ENCODE measurements at places on chromosomes 7 and 10.

DNA sequence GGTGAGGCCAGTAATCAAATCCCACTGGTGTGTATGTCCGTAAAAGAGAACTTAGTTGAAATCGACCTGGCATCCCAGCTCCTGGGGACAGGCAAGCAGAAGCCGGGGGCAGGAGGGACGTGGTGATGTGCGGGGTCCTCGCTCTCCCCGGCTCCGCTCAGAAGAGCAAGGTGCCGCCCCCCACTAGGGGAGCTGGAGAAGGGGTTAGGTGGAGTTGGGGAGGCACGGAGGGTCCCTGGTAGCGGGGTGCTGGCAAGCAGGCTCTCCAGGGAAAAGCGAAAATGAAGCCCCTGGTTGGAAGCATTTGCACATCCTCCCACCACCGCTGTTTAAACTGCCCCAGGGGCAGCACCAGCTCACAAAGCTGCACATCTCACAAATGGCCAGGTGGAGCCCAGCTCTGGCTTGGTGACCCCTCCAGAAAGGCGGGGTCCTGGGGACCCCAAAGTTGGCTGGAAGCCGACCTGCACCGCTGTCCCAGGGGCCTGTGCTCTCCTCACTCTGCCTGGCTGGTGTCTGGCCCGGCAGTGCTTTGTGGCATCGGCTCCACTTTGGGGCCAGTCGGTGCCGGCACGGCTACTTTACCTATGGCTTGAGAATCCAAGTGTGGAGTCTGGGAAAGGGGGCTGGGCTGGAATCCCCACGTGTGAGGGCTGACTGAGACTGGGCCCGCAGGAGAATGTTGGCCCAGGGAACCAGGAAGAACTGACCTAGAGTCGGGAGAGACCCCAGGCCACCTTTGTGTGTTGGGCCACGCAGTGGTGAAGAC lies 2.9 kb upstream of the CFAP46 start:
- DNase-seq, result no peak

- peak; percentile 78 for DNase-seq
Measured at GRCh38 chr10:121927318-121927840, 452 bp downstream of the ATE1 start.

DNA sequence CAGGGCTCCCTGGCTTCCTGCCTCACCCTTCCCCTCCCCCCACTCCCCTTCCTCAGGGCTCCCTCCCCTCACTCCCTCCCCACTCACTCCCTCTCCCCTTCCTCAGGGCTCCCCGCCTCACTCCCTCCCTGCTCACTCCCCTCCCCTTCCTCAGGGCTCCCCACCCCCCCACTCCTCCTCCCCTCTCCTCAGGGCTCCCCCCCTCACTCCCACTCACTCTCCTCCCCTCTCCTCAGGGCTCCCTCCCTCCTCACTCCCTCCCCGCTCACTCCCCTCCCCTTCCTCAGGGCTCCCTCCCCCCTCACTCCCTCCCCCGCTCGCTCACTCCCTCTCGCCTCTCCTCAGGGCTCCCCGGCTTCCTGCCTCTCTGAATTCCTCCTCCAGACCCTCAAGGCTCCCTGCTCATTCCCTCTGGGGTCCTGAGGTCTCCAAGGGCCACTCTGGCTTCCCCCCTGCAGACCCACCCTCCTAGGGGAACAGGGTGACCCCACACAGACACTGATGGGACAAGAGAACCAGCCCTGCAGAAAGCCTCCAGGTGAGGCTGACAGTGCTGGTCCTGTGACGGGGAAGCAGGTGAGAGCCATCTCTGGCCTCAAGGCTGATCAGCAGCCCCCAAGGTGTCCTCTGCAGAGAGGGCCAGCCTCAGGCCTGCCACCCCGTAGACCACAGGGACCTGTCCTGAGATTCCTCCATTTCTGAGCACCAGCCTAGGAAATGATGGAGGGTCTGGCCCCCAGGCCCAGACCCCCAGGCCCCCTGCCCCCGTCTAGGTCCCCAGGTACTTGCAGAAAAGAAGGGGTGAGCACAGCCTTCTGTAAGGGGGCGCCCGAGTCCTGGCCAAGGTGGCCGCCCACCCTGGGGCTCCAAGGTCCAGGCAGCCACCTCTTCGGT lies 47.2 kb downstream of the PWWP2B start:
- no peak for DNase-seq

GRCh38 chr10:79070606-79071395 lies 2.0 kb downstream of the ZMIZ1 start:
- DNase-seq, result peak; percentile 97

DNA sequence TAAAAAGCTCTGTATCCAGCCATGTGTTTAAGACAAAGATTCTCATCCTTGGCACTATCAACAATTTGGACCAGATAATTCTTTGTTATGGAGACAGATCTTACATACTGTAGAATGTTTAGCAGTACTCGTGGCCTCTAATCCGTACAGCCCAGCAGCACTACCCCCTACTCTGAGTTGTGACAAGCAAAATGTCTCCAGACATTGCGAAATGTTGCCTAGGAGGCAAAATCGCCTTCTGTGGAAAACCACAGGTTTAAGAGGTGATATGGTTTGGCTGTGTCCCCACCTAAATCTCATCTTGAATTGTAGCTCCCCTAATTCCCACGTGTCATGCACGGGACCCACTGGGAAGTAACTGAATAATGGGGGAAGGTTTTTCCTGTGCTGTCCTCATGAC lies 186.7 kb downstream of the CHCHD3 start:
- DNase-seq, result no peak

DNA sequence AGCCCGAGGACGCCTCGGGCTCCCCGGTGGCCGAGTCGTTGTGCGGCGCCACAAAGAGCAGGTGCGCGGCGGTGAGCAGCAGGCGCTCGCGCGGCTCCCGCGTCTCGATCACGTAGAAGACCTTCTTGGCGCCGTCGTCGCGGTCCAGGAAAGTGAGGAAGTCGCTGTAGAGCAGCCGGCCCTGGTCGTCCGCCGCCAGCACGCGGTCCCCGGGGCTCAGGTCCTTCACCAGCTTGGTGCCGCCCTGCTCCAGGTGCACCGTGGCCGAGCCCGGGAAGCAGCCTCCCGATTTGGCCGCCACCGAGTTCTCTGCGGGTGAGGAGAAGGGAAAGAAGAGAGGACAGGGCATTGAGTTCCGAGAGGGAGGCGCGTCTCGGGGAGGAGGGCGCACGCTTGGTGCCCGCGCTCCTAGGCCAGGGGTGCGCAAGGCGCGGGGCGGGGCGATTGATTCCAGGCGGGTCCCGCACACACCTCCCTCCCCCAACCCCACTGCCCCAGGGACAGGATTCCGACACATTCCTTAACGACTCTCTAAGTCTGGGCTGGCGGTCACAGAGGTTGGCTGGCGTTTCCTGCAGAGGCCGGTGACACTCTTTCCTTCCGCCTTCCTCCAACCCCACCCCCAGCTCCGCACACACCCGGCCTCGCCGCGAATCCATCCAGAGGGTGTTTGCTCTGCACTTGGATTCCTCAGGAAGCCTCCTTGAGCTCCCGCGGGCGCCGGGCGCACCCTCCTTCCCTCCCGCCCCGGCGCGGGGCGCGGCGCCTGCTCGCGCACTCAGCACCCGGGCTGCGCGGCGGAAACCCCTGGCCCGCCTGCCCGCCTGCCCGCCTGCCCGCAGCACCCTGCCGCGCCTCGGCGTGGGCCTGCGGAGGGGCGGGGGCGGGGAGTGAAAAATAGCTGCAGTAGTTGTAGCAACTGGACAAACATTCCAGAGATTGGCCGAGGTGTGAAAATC lies 8.6 kb downstream of the SHH start:
- DNase-seq, result no peak

DNA sequence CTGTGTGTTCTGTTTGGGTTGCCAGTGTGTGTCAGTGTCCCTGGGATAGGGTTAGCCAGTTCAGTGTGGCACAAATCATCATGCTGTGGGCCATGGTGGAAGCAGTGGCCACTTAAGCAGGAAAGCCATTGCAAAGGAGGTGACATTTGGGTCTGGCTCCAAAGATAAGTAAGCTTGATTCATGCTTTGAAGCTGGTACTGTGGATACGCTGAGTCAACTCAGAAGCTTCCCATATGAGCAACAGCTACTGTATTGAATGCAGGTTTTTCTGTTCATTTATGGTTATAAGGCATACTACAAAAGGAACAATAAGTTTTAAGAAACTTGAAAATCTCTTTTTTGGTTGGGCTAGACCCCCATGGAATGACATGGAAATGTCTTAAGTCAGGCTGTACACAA lies 143.1 kb downstream of the BMPER start:
- DNase-seq, result no peak

- DNase-seq, result peak; percentile 13
Measured at GRCh38 chr7:133753513-133753912, 373.6 kb upstream of the LRGUK start.

DNA sequence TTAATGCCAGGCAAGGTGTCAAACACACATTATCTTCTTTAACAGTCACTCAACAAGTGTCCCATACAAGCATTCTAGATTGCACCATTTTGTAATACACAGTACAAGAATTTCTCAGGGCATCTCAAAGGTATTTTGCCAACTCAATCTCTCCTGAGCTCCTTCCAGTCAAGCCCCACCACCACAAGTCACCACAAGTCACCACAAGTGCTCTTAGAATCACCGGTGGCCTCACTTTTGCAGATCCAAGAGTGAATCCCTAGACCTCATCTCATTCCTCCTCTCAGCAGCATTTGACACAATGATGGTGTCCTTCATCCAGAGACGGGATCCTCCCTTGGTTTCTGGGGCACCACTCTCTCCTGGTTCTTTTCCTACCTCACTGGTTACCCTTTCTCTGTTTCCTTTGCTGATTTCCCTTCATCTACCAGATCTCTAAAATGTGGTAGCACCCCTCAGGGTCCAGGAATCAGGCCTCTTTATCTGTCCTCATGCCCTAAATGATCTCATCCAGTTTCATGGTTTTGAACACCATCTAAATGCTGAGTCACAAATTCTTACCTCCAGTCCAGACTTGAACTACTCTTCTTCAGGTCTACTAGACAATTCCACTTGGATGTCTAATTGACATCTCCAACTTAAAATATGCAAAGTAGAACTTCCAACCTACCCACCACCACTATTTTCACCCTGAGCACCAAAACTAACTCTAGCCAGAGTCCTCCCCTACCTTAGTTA lies 26.9 kb downstream of the VPS41 start:
- DNase-seq, result no peak

DNA sequence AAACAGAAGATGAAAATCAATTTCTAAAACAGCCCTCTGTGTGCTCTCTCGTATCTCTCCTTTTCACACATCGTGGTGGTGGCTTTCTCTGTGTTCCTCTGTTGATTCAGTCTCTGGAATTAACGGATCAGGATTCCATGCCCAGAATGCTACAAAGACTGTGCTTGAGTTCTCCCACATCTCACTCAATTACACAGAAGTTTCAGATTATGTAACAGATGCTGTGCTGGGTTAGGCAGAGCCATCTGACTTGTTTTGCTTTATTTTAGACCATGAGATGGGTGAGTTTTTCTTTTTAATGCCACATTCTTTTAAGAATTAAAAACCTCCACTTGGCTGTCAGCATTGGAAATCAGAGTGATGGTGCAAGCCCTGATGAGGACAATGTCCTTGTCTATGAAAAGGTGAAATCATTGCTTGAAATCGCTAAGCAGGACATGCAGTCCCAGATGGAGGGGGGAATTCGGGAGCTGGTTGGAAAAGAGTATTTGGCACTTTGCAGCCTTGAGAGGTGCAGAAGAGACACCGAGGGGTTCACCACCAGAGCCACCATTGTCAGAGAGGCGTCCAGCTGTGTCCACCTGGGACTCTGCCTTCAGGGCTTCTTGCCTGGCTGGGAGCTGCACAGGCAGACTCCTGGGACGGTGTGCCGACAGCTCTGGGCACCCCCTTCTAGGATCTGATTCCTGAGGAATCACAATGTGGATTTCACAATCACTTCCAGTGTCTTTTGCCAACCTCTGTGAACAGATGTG lies 80.4 kb downstream of the EGFR start:
- no peak for DNase-seq

DNA sequence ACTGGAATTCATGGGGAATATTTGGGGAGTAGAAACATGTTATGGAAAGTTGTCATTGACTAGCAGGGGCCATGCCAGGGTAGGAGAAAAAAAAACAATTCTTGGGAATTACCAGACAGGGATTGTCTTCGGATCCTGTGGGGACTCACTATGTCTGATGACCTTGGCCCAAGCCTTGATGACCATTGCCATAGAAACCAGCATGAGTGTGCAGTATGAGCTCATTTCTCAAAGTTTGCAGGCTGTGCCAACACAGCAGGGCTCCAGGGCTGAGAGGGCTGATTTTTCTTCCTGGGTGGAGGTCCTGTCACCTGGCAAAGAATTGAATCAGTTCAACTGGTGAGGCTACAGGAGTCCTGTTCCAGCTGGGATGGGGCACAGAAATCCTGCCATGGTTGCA lies 198.3 kb downstream of the ADRA2A start:
- no peak for DNase-seq

DNA sequence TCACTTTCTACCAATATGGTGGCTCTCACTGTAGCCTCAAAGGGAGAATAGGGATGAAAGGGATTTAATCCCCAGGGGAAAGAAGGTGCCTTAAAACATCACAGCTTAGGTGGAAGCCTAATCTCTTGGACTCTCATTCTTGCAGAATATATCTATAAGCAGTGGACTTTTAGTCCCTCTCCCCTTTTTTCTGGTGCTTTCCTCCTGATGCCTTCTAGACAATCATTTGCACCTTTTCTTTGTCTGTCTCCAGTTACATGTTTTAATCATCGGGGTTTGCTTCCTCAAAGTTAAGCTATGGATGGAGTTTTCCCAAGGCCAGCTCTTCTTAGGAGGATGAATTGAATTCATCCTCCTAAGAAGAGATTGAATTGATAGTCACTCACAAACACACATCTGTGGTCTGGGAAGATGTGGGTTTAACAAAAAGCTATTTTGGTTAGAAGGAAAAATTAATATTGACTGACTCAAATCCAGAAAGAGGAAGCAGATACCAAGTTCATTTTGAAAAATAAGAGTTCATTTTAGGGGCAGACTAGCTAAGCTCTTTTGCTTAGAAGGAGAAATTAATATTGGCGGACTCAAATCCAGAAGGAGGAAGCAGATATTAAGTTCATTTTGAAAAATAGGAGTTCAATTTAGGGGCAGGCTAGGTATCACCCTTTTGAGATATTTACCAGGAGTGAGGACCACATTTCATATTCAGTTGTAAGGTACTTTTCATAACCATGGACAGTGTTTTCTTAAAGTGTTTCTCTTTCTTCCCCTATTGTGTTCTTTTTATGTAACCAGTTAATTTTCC lies 35.2 kb upstream of the PLEKHS1 start:
- DNase-seq, result no peak

GRCh38 chr10:95414844-95415485 lies 124.2 kb upstream of the PDLIM1 start:
- DNase-seq, result no peak

- DNase-seq, result no peak
Measured at GRCh38 chr10:82318534-82318933, 443.5 kb downstream of the NRG3 start.

DNA sequence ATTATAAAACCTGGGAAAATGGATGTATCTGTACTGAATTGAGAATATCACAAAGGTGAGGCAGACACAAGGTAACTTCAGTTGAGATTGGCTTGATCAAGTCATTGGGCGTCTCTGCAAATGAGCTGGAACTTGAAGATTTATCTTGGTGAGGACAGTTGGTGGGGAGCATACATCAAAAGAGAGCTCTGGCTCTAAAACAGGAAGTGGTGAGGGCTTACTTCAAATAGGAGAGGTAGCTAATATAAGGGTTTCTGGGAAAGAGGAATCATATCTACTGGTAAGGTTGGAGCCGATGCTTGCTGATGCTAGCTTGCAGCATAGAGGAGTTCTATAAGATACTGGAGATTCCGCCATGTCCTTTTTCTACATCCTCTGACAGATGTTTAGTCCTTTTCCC lies 39.9 kb upstream of the FGL2 start:
- no peak for DNase-seq

GRCh38 chr7:111104710-111105109 lies 13.8 kb downstream of the LRRN3 start:
- no peak for DNase-seq
